Kidney (tissue), 22 donors: ENCODE measurements at places on chromosomes 1 and 21. TPM values are rescaled to one million over a fixed set of nuclear protein-coding genes. Genes with fewer than 3 reads are reported as not detected.

DNA sequence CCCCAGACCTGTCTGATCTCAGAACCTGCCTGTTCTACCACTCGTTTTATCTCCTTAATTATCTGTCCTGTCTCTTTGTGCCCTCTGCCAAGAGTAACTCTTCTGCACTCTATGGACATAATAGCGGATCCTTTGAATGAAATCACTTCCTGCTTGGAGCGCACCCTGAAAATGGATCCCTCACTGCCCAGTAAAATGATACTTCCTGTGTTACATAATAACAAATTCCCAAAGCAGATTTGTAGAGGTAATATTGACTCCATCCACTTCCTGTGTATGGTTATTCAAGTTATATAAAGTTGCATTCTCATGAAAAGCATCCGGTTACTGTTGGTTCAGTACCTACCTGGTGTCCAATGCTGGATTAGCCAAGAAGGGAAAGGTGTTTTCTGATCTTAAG, 246.0 kb downstream of the TRABD2B start:
- no peaks in the 10 kb centered on the region for H3K36me3 ChIP-seq
- H3K4me1 ChIP-seq: peaks cover 5% of the 10 kb centered on the region
- no peaks in the 10 kb centered on the region for H3K27me3 ChIP-seq

GRCh38 chr1:57094749-57095148, 128.9 kb upstream of the C8B start:
- DNase-seq: no peak
- no peaks in the 10 kb centered on the region for H3K36me3 ChIP-seq
- H3K4me3 ChIP-seq: no peak overlapping the region

Gene NTRK1
- total RNA-seq: 1.0 TPM

Gene CYP4B1
- 3.3 TPM for total RNA-seq

Gene UQCRHL
- 0.91 TPM for total RNA-seq
